Aorta (tissue), 5 donors: ENCODE measurements at places on chromosomes 3 and 15. TPM values are rescaled to one million over a fixed set of nuclear protein-coding genes. Genes with fewer than 3 reads are reported as not detected.

Gene KLF15
- total RNA-seq, result 8.5 TPM

Gene CP
- 225 TPM for total RNA-seq

Gene NOX5
- 0.19 TPM for total RNA-seq

- DNase-seq, result no peak
Measured at GRCh38 chr3:186502138-186502948, 41.8 kb downstream of the CRYGS start.

- no peak for DNase-seq
Measured at GRCh38 chr3:64195789-64196188, 29.5 kb downstream of the PRICKLE2 start.

GRCh38 chr15:49439678-49440395 lies 16.8 kb downstream of the FGF7 start:
- DNase-seq, result no peak

DNA sequence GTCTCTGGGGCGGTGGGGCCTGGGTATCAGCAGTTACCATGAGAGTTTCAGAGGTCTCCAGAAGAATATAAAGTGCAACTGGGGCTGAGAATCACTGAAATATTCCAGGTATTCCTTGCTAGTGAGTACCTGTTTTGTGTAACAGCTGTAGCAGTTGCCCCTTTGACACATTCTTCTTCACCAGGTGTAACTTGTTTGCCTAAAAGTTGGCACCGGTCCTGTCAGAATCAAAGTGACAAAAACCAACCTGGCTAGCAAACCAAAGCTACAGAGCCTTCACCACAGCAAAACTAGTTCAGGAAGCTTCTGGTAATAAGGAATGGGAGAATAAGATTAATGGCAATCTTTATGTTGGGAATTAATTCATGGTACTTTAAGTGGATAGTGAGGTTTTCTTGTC lies 296.0 kb downstream of the NAALADL2 start:
- DNase-seq, result no peak

DNA sequence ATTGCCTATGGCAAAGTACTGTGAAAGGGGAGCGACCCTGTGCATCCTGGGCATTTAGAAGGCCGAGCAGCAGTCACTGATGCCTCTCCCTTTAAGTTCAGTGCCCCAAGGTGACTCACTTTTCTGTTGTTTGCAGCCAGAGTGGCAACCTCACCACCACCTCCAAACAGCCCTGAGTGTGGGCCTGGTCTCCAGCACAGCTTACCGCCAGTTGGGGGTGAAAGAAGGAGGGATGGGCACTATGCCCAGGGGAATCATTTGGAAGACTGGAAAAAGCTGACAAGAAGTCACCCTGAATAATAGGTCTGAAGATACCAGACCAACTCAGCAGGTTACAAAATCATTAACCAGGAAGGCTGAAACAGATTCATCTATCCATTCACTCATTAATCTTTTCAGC lies 571.8 kb downstream of the EPHB1 start:
- DNase-seq, result no peak

DNA sequence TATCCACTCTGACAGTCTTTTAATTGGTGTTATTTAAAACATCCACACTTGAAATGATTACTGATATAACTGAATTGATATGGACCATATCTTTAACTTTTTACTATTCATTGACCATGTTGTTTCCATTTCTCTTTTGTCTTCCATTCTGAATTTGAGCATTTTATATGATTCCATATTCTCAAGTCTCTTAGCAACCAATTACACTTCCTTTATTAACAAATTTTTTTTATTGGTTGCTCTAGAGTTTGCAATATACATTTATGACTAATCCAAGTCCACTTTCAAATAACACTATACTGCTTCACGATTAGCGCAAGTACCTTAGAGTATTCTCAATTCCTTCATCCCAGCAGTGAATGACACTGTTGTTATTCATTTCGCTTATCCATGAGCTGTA lies 16.4 kb downstream of the RFX7 start:
- no peak for DNase-seq

DNA sequence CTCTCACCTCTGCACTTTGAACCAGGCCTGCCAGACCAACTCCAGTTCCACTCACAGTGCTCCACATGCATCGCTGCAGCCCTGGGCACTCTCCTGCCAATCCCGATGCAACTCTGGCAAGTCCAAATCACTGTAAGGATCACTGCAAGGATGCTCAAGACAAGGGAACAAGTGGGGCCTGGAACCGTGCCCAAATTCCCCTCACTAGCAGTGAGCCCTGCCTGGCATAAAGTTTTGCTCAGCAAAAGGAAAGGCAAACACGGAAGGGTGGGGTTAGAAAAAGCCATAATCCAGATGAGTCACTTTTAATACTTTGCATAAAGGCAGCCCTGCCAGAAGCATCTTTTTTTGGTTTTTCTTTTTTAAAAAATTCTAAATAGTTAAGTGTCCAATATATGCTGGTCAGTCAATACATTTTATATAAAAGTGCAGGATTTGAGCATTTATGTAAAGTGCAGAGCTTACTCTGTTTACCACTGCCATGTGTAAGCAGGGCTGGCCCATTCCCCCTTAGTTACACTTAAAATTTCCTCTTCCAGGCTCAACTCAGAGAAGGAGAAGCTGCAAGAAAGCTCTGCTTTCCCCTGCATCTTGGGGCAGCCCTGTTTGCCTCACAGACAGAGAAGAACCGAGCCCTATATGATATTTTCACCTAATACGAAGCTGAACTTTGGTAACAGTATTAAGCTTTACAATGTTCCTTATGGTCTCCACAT lies 102.2 kb downstream of the CD47 start:
- DNase-seq, result peak; percentile 79

DNA sequence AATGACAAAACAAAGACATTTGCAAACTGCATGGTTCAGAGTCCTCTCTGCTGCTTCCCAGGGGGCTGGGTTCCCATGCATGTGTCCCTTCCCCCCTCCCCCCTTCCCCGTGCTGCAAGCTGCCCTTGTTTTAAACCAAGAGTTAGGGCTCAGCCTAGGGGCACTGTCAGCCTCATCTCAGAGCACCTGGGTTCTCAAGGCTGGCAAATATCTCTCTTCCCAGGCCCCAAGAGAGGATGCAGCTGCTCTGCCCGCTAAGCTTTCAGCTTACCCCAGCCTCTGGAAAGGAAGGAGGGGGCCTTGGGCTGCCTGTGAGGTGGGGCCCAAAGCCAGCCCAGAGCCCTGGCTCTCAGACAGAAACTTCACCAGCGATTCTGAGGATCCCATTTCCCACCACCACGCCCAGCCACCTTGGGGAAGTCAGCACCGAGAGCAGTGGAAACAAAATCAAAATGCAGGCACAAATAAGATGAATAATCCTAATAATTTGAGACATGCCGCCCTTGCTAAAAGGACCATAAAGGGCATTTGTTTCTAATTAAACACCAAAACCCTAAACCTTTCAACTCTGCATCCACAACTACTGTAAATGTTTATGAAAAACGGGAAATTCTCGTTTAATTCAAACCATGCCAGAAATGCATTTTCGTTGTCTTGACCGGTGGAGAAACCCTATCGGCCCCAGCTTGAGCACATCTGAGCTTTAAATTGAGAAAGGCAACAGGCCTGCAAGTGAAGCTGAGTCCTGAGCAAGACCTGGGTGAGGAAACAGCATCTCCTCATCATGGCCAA lies 67.7 kb upstream of the WNT5A start:
- no peak for DNase-seq

- DNase-seq, result no peak
Measured at GRCh38 chr3:110734524-110734923, 337.1 kb upstream of the NECTIN3 start.

- no peak for DNase-seq
Measured at GRCh38 chr3:174156200-174156599, 702.9 kb upstream of the NAALADL2 start.

DNA sequence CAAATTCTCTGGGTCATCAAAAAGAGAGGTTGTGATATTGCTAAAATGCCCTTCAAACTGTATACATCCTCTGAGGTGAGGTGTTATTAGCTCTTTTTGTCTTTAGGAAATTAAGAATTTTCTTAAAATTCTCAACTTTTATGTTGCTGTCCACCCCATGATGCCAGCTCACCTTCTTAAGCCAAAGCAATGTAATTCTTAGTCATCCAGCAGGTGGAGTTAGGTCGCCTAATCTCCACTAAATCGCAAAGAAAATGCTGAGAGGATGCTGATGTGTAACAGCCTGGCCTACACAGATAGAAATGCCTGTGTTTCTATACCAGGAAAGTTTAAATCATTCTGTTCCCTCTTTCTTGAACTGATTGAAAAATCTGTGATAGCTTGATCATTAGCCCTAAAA lies 770.2 kb upstream of the ALCAM start:
- DNase-seq, result no peak

DNA sequence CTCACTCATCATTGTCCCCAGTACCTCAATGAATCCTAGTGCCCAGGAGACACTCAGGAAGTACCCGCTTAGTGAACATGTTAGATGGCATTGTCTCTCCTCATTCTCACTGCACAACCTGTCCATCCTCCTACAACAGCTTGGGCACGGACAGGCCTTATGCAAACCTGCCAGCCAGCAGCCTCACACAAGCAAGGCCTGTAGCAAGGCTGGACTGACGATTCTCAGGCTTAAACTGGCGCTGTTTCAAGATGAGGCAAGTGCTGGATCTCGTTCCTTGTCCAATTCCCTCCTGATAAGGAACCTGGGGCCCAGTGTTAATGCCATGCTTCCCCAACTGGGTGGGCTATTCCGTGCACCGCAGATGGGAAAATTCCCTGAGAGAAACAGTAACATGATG lies 59.0 kb downstream of the CDCP1 start:
- no peak for DNase-seq
